Activated naive CD8-positive, alpha-beta T cell treated with anti-CD3 and anti-CD28 coated beads, Interleukin-2, amount 50 U/mL, for 16 hours (primary cell): ENCODE measurements at places on chromosomes 16 and 17.

- DNase-seq: no peak
Observed at GRCh38 chr17:35766903-35767510, 6.3 kb downstream of the C17orf50 start.

- DNase-seq: no peak
Observed at GRCh38 chr16:87295661-87296531, 21.3 kb downstream of the C16orf95 start.

DNA sequence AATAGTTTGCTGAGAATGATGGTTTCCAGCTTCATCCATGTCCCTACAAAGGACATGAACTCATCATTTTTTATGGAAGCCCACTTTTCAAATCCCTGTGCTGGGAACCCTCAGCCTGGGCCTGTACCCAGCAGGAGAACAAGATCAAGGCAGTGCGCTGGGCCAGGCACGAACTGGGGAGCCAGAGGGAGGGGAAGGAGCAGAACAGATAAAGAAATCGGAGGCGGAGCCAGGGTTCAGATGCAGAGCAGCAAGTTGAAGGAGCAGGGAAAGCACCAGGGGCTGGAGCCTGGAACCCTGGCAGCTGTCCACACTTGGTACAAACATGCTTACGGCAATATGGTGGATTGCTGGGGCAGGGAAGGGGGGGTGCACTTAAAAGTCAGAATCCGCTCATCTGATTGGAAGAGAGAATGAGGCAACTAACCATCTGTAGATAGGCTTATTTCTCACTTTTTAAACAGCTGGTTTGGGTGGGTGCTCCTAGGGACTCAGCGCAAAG lies 107.5 kb downstream of the NOG start:
- DNase-seq: no peak

DNA sequence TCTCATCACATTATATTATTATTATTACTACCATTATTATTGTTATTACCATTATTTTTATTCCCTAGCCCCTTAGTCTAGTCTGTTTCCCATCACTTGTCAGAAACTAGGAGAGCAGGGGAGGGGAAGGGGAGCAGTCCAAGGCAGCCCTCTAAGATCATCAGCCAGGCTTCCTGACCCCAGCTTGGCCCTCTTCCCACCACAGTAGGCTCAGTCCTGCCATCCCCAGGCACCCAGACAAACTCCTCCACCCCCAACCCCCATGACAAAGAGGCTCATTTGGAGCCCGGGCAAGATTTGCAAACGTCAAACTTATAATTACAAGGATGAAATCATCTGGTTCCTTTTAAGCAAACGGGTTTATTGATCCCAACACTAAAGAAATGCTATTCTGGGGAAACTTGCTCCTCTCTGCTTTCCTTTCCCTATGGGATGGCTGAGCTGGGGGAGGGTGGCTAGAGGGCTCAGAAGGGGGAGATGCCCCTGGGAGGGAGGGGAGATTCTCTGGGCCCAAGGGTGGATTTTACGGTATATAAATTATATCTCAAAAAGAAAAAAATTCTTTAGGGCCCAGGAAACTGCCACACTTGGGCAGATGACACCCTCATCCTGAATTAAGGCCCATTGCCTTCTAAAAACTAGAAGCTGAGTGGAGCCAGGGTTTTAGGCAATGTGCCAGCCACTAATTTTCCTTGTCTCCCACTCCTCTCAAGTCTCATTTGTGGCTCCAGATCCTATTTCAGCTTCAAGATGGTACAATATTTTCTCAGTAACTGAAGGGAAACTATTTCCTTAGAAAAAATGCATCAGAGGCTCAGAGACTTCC lies 4.4 kb upstream of the CBFB start:
- DNase-seq: no peak
